ENCODE measurements at places on chromosomes 12 and 14.

DNA sequence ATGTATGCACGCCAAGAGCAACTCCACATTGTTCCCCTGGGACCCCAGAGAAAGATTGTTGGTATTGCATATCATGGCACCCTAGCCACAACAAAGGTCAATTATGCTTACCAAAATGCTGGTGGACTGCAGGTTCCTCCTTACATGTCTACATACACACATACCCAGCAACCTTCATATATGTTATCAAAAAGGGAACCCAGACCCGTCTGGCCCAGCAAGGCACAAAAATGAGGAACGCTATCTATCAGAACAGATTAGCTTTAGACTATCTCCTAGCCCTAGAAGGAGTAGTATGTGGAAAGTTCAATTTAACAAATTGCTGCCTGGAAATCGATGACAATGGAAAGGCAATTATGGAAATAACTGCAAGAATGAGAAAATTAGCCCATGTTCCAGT is 61.5 kb downstream of the DHRS2 start:
- no peak for DNase-seq
- no peaks in the 10 kb centered on the region for H3K36me3 ChIP-seq
- peaks cover 17% of the 10 kb centered on the region for H3K27me3 ChIP-seq
- H3K4me1 ChIP-seq, result peaks cover 2% of the 10 kb centered on the region
- no peak overlapping the region for H3K27ac ChIP-seq

- no peak overlapping the region for H3K27ac ChIP-seq
- H3K36me3 ChIP-seq, result no peaks in the 10 kb centered on the region
- no peak for DNase-seq
- no peaks in the 10 kb centered on the region for H3K4me1 ChIP-seq
These were observed 245.0 kb upstream of the PELI2 start for GRCh38 chr14:55873169-55873568.

GRCh38 chr12:80815351-80815750 is 98.6 kb downstream of the MYF5 start:
- H3K4me1 ChIP-seq, result peaks cover 7% of the 10 kb centered on the region
- no peaks in the 10 kb centered on the region for H3K27me3 ChIP-seq
- H3K36me3 ChIP-seq, result no peaks in the 10 kb centered on the region
- H3K4me3 ChIP-seq, result no peak overlapping the region

DNA sequence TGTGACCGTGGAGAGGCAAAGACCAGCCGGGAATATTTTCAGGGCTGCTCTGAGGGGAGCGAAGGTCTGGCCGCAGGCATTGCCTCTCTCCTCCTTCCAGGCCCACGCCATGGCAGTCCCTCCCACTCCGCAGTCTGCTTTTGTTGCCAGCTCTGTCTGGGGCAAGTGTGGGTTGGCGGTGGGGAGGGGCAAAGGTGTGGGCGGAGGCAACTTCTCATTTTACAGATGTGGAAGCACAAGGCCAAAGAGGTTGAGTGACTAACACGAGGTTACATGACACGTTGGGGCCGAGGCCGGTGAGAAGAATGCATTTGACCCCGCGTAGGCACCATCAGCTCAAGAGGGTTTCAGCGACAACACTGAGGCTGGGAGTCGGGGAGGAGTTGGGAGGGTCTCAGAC is 6.1 kb upstream of the FAIM2 start:
- H3K27ac ChIP-seq, result no peak overlapping the region
- no peaks in the 10 kb centered on the region for H3K36me3 ChIP-seq
- peak; percentile 69 for DNase-seq
- H3K4me1 ChIP-seq, result peaks cover 7% of the 10 kb centered on the region

DNA sequence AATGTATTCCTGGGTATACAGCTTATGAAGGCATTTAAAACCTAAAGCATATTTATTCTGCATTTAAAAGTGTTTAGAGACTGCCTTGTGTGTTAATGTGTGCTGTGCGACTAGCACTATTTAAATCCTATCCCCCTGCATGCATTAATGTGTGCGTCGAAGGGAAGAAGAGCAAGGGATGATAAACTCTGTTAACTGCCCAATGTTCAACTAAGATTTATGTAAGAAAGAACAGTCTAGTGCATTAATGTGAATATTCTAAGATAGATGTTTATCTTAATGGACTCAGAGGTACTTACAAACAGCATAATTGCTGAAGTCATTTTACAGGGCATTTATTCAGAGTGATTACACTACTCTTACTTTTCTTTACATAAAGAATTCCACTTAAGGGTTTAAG is 424.8 kb downstream of the DIO2 start:
- no peaks in the 10 kb centered on the region for H3K27me3 ChIP-seq
- no peaks in the 10 kb centered on the region for H3K36me3 ChIP-seq
- DNase-seq, result no peak
- H3K27ac ChIP-seq, result no peak overlapping the region
- H3K4me1 ChIP-seq, result no peaks in the 10 kb centered on the region
